Stimulated activated CD4-positive, alpha-beta T cell treated with anti-CD3 and anti-CD28 coated beads, Interleukin-15, amount 100 ng/mL, for 1 hour (primary cell): ENCODE measurements at places on chromosomes 13 and 19.

DNA sequence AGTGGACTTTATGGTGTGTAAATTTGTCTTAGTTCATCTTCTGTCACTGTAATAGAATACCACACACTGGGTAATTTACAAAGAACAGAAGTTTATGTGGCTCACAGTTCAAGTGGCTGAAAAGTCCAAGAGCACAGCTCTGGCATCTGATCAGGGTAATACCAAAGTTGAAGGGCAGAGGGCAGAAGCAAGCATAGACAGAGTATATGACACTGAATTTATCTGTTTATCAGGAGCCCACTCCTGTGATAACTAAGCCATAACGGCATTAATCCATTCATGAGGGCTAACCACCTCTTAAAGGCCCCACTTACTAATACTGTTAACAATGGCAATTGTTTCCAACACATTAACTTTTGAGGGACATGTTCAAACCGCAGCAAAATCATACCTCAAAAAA is 4.0 kb upstream of the RFXAP start:
- no peak for DNase-seq

GRCh38 chr13:35630551-35631275 is 154.2 kb upstream of the MAB21L1 start:
- no peak for DNase-seq

- DNase-seq: no peak
Observed at GRCh38 chr13:79901336-79901735, 420.4 kb downstream of the NDFIP2 start.

DNA sequence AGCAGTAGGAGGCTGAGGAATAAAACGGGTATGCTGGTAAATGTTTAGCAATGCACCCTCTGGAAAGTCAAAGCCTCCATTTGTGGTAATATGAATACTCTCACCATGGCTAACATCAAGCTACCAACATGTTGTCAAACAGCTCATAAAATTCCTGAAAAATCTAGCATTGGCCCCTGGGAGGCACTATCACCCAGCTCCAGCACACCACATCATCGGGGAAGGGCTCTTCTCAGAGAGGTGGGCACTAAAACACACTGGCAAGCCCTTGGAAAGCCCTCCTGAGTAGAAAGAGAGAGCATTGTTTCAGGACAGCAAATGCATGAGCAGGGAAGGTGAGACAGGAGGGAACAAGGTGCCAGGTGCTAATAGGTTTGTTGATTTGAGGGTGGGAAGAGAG is 53.9 kb upstream of the FLT1 start:
- DNase-seq: no peak

DNA sequence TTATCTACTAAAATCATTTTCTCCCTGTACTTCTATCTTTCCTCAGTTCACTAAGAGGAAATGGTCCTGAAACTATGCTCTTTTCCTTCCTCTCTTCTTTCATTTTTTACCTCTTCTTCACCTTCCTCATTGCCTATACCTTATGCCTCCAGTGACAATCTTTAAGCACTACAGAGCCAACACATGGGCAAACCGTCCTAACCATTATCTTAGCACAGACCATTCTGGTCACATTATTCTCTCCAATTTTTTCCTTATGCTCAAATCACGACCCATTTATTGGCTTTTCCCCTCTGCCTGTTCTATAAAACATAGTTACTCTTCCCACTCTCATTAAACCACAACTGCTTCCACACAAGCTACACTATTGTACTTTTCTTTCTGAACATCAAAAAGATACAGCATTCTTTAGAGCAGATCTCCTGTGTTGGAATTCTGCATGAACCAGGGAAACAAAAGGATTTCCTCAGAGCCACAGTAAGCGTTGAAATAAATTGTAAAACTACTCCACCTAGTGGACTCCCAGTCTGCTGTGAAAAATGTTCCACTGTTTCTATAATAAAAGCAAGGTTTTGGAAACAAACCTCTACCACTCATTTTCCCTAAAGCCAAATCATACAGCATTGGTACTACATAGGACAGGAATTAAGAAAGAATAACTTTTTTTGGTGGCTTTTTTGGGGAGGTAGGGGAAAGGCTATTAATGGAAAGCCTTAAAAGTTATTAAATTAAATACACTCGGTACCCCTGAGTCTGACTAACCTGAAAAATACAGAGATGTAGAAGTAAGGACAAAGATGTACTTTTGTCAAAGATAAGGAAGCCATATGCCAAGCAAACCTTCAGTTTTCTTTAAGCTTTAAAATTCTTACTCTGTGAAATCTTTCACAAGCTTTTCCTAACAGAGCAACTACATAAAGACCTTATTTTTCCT is 19.5 kb downstream of the NUFIP1 start:
- no peak for DNase-seq

DNA sequence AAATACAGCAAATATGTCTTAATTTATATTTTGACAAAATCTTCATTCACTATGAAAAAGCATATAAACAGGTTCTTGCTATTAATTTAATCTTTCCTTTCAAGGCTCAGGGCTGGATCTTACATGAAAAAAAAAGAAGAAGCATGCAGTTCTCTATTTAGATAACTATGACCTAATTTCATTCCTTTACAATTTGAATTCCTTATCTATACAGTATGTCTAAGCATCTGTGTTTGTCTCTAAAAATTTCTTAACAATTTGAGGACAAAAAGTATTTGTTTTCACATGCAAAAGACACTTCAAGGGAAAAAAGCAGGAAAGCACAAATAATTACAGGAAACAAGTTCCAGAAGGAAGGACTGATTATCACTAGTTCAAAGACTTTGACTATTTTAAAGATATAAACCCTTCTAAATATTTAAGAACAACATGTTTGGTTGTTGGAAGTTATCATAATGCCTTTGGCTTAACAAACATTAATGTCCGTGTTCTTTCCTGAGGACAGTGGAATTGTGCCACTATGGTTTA is 157.5 kb downstream of the TBC1D4 start:
- no peak for DNase-seq

DNA sequence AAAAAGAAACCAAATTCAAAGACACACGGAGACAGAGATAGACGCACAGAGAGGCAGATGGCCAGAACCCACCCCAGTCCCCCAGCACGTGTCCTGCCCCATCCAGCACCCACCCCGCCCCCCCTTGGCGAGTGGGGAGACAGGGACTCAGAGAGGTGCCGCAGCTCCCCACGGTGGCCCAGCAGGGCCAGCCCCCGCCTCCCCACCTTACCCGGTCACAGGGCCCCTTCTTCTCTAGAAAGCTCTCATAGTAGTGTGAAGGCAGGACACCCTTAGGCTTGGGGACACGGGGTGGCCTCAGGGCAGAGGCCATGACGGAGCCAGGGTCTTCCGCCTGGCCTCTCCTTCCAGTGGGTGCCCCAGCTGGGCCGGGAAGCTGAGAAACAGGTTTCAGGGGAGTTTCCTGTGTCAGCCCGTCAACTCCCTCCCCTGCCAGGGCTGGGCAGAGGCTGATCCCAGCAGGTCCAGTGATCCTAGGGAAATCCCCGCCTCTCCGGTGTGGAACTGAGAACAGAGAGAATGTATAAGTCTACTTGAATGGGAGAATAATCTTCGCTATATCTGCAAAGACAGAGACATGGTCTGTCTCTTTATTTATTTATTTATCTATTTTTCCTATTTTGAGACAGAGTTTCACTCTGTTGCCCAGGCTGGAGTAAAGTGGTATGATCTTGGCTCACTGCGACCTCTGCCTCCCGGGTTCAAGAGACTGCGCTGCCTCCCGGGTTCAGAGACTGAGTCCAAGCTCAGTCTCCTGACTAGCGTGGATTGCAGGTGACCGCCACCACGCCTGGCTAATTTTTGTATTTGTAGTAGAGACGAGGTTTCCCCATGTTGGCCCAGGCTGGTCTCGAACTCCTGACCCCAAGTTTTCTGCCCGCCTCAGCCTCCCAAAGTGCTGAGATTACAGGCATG is at the start of gene STAP2:
STAP2 (minus strand) TSS at position 387 of the 915 bp plus-strand sequence; CDS start at position 313, 74 bp downstream.
- no peak for DNase-seq

GRCh38 chr19:45498411-45499195 is at the start of gene PPM1N:
PPM1N (plus strand) TSS chr19:45498443; CDS start chr19:45498473, 30 bp downstream.
- peak; percentile 55 for DNase-seq

DNA sequence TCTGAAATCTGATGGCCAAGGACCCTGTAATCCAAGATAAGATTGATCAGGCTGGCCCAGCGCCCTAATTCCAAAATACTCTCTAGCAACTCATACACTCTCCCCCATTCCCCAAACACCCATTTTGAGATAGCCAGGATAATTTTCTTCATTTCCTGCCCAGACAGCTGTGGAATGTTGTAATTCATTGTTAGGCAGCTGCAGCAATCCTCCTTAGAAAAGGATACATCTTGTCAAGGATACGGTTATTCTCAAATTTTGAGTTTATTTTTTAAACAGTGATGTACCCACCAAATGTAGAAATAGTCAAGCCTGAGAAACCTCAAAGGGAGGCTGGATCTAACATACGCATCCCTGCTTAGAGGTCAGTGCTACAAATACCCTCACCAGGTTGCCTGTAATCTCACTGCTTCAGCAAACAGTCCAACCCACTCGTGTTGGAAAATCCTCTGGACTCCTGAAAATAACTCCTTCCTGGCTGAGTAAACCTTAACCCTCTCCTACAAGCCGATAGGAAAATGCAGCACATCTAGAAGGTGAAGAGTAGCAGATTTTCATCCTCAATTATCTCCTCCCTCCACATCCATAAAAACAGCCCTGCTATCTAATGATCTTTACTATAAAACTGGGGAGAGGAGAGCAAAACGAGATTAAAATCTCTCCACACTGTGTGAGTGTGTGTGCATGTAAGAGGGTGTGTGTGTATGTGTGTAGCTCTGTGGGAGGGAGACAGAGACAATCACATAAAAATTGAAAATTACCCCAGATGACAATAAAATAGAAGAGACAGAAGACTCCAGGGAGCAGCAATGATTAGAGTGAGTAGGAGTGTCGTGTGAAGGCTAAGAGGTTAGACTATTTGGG is 683.1 kb downstream of the DIAPH3 start:
- DNase-seq: no peak

DNA sequence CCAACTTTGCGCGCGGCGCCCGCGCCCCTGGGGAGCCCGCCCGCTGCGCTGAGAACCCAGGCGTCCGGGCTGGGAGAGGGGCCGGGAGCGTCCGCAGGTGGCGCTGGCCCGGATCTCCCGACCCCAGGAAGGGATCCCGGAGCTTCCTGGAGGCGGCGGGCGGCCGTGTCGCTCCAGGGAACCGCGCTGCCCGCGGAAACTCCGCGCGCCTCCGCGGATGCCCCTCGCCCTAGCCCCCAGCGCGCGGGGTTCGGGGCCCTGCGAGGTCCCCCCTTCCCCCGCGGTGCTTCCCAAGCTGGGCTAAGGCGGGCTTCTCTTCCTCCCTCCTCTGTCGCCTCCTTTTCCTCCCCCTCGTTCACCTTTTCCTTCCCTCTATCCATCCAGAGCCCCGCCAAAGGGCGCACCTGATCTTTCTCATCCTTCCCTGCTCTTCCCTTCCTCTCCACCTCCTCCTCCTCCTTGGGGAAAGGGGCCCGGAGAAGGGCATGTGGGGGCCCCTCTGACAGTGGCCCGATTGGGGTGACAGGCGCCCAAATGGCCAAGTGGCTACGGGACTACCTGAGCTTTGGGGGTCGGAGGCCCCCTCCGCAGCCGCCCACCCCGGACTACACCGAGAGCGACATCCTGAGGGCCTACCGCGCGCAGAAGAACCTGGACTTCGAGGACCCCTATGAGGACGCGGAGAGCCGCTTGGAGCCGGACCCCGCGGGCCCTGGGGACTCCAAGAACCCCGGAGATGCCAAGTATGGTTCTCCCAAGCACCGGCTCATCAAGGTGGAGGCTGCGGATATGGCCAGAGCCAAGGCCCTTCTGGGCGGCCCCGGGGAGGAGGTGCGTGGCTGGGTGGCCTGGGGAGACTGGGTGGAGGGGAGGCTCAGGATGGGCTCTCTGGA is 710 bp downstream of the SHD start:
- DNase-seq: no peak

DNA sequence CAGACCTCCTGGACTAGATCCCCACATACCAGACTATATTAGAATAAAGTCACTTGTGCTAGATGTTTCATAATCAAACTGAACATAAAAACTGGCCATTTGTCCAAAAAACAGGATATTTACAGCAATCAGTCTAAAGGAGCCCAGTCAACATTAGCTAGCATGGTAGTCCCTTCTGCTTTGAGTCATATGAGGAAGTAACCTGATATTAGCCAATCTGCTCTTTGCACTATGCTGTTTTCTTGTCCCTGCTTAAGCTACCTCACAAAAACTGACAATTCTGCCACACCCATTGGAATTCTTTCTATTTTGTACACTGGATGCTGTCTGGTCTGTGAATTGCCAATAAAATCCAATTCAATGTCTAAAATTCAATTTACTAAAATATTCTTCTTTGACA is 1824.2 kb downstream of the OLFM4 start:
- no peak for DNase-seq

GRCh38 chr13:27638001-27638400 is 16.3 kb downstream of the POLR1D start:
- no peak for DNase-seq
